CD4-positive, alpha-beta T cell treated with Interleukin-21 for 1 hour (primary cell): ENCODE measurements at places on chromosomes 3 and 15.
A peak's percentile ranks its signal among the peaks of the same experiment; 100 is the strongest.

DNA sequence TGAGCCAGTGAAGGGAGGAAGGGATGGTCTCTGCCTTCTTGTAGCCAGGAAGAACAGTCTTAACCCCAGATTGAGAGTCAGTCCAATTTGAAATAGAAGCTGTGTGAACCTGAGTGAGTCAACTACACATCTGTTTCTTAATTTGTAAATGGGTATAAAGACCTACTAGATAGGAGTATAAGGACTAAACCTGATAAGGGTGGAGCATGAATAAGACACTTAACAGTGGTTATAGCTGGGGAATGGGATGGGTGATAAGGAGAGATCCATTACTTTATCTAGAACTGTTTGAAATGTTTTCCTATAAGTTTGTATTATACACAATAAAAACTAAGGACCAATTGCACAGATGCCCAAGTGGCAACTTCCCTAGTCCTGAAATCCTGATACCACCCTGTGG lies 1.4 kb downstream of the MAN2C1 start:
- DNase-seq: no peak

GRCh38 chr3:95613993-95614392 lies 1200.4 kb upstream of the EPHA6 start:
- no peak for DNase-seq

GRCh38 chr15:89329329-89330084 lies 5.1 kb downstream of the POLG start:
- DNase-seq: peak; percentile 46

DNA sequence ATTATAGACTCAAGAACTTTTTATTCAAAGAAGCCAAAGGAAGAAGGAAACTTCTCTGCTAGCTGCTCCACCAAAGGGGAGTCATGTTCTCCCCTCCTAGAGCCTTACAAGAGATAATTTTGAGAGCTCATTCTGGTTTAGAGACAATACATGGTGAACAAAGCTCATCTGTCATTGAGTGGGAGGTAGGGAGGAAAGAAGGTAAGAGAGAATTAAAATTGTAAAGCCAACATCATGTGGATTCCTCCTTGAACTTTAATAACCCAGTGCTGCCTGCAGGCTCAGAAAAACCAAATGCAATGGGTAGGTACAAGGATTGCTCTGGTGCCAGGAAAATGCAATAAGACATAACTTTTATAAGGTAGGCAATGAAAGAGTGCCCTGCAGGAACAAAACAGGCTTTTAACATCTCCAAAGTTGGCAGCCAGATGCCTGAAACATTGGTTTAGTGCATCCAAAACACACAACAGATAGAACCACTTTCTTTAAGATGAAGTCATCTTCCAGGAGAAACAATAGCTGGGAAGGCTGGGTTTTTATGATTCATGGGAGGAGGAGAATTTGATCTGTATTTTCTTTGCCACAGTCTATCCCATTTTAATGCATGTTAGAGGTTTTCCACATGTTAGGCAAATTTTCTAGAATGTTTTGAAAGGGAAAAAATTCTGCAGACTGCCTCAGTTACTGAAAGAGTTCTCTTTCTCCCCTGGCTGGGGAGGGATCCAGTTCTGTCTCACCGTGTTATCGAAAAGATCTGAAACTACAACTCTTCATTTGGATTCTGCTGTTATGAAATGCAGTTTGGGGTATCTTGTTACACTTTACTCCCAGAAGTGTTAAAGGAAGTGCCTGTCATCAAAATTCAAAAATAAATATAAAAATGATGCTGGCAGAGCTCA lies 11.3 kb upstream of the ARHGEF3 start:
- DNase-seq: no peak

DNA sequence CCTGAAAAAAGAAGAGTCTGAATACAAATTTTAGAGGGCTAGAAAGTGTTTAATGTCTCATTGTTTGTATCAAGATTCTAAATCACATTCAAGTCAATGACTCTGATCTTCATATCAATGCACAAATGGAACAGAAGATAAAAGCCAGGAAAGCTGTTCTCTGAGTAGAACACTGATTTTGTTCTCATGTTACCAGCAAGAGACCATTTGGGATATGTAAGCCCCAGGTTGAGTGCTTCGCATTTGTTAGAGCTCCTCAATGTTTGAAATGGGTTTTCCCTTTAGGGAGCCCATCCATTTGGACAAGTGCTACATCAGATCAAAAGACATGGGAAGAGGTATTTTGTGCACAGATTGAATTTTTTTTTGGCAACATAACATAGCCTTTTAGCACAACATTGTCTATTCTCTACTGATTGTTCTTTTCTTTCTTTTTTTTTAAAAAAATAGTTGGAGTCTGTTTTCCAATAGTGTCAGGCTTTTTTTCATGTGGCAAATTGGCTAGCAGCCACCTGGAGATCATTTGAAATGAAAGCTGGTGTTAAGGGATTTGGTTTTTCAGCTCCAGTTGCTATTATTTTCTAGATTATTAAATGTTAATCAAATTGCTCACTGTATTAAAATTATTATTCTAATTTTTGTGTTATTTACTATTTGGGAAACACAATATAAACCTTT lies 74.5 kb upstream of the ZPLD1 start:
- DNase-seq: no peak
